ENCODE measurements at places on chromosomes 5 and 9.

- DNase-seq = no peak
These were observed 339.2 kb downstream of the ARL15 start for GRCh38 chr5:53971131-53971530.

DNA sequence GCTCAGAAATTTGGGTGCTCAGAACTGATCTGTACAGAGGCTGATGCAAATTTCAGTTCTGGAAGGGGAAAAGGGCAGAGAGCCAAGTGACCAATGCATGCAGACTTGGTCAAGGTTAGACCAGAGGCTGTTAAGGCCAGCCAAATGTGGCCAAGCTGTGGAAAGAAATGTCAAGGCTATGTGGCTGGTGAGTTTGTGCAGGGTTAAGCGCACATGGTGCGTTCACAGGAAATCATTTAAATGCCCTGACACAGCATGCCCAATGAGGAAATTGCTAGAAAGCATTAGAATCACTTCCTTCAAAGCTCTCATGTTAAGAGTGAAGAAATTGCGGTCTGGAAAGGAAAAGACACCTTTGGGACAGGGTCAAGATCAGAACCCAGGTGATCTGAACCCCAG lies 58.0 kb downstream of the PTPN3 start:
- no peak for DNase-seq

DNA sequence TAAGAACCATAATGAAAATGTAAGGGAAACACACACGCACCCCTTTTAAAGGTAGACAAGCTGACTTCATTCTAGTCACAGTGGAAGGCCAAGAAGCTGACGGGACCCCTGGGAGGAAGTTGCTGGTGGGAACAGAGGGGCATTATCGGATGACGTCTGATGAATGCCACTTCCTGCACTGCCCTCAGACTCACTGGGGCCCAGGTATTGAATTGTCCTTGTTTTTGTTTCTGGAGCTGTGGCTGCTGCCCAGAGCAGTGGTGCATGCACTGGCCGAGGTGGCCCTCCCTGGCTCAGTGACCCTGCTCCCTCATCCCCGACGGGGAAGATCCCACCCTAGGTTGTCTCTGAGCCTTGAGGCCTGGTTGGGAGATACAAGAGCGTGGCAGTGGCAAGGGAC lies 15.3 kb upstream of the RPL26L1 start:
- DNase-seq = peak; percentile 79

- no peak for DNase-seq
These were observed 73.9 kb downstream of the ACTBL2 start for GRCh38 chr5:57408714-57409113.

All from kidney capillary endothelial cell (primary cell).